ENCODE measurements at places on chromosomes 4 and X.

- DNase-seq, result peak; percentile 14
These were observed 23.5 kb downstream of the NDP start for GRCh38 chrX:43949669-43950068.

DNA sequence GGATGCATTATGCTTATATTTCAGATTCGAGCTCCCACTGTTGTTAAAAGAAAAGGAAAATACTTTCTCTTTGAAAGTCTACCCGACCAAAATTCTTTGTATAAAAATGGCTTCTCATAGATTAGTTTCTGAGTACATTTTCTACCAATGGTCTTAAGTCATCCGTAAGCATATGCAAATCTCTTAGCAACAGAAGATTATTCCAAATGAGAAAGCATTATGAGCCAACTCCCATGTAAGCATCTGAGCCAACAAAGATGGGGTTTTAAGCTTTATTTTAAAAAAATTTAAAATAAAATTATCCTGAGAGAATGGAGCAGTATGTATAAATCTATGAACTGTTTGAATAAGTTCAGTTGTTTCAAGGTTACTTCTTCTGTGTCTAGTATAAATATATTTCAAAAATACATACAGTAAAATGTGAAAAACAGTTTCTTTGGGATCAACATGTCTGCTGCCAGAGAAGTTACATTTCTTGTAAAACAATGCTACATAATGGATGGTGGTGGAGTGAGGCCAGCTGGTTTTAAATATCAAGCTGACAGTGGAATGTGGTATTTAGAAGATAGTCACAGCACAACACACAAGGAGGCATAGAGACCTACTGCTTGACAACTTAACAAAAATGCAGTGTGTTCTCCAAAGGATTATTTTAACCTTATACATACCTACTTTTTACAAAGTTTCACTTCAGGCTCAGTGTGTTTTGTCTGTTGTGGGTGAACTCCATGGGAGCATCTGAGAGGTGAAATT is 199.5 kb upstream of the DIPK2B start:
- DNase-seq, result no peak

DNA sequence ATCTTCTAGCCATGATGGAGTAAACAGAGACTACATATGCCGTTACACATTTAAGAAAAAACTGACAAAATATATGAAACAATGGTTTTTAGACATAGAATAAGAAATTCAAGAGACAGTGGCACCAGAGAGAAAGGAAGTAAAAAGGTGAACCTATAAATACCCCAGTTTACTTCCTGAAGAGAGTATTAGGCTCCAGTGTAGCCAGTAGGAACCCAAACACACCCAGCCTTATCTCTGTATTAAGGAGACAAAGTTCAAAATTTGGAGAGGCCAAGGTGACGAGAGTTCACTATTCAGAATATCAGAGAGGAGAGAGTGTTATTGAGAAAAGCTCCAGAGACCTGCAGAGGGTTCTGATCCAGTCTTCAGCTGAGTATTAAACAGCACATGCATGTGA is 119.0 kb downstream of the TET2 start:
- no peak for DNase-seq

- DNase-seq, result no peak
These were observed 310.1 kb upstream of the RASGEF1B start for GRCh38 chr4:81781799-81782198.

DNA sequence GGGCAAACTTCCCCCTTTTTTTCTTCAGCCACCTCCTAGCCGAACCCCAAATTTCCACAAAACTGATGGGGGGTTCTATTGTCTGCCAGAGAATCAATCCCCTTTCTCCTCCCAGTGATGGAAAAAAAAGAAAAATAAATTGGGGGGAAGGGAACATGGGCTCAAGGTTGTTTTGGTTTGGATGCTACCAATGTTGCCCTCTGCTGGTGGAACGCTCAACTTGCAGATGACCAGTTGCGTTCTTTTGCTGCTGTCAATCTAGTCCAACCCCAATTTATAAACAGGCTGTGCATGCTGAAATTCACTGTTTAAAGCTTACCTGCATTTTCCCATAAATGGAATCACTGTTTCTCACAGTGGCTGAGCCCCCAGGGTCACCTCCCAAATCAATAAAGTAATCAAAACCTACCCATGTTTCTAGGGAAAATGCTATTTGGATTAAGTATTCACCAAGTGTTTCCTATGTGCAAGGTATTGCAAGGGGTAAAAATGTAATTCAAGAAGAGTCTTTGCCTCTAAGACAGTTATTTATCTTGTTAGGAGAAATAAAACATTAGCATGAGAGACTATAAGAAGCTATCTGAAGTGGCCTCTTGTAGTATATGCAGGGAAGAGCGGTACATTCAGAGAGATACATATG is 116.7 kb upstream of the TMEM164 start:
- DNase-seq, result peak; percentile 27

DNA sequence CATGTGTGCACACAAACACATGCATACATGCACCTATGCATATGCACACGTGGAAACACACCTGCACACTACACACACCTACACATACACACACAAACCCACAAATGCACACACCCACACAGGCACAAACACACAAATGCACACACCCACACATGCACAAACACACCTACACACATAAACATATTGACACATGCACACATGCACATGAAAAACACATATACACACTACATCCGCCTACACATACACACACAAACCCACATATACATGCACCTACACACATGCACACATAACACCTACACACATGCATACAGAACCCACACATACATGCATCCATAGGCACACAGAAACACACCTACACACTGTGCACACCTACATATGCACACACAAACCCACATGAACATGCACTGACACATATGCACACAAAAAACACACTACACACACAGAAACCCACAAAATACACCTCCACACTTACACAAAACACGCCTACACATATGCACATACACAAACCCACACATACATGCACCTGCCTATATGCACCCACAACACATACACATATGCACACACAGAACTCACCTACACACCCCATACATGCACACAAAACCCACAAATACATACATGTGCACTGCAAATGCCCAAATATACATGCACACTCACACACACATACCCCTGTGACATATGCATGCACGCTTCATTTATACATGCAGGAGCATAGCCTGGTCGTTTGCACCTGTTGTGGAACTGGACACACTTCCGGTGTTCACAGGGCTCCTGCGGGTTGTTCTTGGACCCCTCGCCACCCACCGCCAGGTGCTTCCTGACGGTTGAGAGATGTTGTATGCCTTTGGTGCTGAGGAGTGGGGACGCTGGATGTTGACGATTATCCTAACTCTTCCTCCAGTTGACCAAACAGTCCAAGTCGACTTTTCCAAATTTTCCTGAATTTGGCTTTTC is 22.1 kb downstream of the CD99 start:
- DNase-seq, result no peak

GRCh38 chr4:17941731-17942130 is 79.8 kb downstream of the LCORL start:
- no peak for DNase-seq

DNA sequence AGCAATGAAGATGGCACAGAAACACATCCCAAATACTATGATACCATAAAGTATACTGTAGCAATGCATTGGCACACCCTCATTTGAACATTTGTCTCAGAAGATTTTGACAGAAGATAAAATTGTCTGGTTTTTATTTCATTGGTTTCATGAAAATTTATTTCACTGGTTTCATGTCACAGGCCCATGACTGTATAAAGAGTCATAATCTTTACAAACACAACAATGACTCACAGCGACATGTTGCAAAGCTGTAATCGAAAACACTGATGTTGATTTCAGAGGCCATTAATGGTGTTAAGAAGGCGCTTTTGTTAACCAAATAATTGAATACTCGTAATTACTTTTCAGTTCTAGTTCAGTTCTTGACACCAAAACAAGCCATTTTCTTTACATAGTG is 8.1 kb upstream of the DTHD1 start:
- DNase-seq, result no peak

- no peak for DNase-seq
These were observed 101.3 kb downstream of the LARP1B start for GRCh38 chr4:128162434-128162833.

- DNase-seq, result no peak
These were observed 173.1 kb downstream of the VSIG4 start for GRCh38 chrX:65866773-65867172.

DNA sequence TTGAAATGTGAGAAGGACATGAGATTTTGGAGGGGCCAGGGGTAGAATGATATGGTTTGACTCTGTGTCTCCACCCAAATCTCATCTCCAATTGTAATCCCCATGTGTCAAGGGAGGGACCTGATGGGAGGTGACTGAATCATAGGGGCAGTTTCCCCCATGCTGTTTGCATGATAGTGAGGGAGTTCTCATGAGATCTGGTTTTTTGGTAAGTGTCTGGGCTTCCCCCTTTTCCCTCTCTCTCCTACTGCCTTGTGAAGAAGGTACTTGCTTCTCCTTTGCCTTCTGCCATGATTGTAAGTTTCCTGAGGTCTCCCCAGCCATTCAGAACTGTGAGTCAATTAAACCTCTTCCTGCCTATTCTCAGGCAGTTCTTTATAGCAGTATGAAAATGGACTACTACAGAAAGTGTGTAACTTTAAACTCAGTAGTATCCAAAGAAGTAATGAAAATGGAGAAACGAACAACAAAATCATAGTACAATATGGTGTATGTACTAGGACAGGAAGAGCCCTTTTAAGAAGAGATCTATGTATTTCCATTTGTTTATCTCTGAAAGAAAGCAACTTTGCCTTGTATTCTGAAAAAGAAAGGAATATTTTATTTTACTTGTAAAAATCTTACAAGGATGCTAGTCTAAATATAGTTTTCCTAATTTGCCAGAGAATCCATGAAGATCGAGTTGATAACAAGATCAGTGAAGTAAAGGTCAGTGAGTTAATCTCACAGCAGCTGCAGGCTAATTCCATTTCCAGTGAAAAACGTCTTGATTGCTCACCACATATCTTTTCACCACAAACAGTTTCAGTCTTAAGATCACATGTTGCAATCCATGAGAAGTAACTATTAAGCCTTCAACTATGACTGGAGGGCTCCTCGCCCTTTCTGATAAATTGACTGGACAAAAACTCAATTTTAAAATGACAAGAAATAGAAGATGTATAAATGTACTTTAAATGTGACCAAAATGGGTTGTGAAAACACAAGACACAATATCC is 20.5 kb downstream of the PKD2 start:
- DNase-seq, result no peak

- no peak for DNase-seq
These were observed 6.0 kb downstream of the DMD start for GRCh38 chrX:33205321-33205720.

DNA sequence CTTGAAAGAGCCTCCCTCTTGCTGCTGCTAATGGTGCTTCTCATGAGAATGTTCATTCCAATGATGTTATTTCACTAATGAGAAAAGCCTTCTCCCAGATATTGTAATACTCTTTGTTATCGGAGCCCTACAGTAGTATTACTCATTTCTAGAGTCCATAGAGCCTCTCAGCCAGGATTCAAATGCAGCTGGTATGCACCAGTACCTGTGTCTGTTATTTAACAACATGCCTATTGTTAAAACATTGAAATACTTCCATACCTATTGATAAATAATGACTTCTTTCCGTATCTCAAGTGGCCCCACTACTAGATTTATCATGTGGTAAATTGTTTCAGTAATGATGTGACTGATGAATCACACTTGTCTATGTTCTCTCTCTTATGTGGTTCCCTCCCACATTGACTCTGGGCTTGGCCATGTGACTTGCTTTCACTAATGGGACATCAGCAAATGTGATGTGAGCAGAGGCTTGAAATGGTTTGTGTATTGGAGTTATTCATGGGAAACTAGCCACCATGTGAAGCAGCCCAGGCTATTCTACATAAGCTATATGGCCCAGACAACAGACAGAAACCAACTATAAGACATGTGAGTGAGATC is 207.6 kb downstream of the THOC2 start:
- DNase-seq, result no peak

- DNase-seq, result no peak
These were observed 35.2 kb upstream of the CCNG2 start for GRCh38 chr4:77121736-77122240.

- no peak for DNase-seq
These were observed 270.6 kb downstream of the DCAF12L2 start for GRCh38 chrX:125895518-125895917.

DNA sequence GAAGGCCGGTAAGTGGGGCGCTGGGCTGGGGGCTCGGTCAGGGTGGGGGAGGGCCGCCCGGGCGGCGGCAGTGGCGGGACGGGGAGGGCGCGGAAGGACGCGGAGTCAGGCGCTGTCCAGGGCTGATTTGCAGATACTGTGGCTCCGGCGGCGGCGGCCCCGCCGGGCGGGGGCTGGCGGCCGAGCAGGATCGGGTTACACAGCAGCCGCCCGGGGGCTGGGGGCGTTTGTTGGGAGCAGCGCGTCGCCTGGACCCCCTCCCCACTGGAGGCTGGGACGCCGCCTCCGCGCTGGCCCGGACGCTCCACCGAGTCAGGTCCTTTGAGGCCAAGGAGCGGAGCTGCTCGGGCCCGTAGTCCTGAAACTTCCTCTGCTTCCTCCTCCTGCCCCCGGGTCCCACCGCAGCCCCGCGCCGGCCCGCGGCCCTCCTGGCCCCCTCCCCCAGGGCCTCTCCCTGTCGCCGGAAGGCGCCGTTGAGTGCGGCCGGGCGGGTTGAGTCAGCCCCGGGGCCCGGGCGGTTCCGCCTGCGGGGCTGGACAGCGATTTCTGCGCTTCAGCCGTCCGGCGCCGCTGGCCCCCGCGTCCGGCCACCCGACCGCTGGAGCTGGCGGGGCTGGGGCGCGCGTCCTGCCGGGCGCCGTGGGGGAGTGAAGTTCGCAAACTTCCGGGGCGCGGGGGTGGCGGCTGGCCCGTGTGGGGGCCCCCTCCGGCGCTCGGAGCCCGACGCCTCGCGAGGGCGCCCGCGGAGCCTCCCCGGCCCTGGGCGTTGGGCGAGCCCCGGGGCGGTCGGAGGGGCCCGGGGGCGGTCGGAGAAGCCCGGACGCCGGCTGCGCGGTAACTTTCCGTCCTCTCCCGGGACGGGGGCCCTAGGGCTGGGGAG is 746 bp downstream of the REST start:
- peak; percentile 88 for DNase-seq

GRCh38 chrX:101408532-101408841 is 465 bp downstream of the HNRNPH2 start:
- no peak for DNase-seq

DNA sequence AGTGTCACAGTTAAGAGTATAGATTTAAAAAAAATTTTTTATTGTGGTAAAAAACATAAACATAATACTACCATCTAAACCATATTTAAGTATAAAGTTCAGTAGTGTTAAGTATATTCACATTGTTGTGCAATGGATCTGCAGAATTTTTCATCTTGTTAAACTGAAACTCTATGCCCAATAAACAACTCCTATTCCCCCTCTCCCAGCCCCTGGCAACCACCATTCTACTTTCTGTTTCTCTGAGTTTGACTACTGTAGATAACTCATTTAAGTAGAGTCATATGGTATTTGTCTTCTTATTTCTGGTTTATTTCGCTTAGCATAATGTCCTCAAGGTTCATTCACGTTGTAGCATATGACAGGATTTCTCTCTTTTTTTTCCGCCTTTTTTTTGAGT is 112.4 kb downstream of the PTTG2 start:
- DNase-seq, result no peak

GRCh38 chr4:103052779-103053178 is 23.8 kb downstream of the SLC9B2 start:
- DNase-seq, result no peak
